Neural progenitor cell (in vitro differentiated cells): ENCODE measurements at places on chromosomes 5 and 9.

DNA sequence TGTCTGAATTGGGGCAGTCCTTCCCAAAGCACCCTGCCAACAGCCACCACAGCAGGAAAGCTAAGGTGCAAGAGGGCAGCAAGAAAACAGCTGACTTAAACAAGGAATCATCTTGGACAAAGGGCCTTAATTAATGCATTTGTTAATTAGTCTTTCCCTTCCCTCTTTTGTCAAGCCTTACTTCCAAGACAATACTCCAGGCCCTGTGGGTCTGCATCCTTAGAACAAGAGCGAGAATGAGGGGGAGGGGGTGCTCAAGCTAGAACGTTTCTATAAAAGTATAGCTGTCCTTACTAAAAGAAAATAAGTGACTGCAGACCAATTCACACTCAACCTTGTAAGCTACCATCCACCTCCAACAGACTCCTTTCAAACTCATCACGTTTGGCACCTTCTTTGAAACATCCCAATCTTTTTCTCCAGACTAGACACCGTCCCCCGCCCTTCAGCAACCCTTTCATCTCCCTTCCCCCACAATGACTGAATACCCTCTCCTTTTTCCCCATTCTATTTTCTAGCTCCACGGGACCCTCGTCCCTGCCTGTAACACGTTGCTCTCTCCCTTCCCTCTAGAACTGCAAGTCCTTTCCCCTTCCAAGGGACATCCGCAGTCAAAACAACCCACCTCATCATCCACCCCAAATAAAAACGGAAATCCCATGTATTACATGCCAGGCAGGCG, 85.7 kb upstream of the RNF38 start:
- DNase-seq, result peak; percentile 68

DNA sequence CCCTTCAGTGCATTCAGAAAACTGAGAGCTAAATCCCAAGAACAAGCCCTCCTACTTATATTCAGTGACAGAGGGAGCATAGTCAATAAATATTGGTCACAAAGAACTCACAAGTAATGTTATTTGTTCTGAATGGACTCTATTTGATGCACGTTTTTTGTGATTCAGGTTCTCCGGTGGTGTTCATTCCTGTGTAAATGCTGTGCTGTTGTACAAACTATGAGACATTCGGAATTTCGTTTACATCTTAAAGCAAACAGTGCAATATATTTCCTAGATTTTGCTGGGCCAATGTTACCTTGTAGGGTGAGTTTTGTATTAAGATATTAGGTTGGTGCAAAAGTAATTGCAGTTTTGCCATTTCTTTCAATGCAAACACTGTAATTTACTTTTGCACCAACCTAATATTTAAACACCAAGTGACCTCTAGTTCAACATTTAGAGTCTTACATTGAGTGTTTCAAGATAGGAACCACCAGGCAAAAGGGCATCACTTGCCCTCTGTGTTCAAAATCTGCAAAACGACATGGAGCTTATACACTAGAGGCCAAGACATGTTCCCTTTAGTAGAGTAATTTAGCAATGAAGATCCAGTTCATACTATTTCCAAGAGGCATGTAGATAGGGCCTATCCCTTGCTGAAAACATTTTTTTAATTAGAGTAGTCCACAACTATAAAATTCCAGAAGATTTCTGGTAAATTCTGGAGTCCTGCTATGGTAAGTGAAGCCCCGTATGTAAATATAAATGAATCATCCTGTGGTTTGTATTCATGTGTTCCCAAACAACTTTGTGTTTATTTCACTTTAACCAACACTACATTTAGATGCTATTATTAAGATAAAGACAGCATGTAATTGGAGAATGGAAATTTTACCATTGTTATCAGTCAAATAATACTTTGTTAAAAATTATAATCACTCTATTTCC, 444.0 kb upstream of the PTGER4 start:
- no peak for DNase-seq

- peak; percentile 18 for DNase-seq
Measured at GRCh38 chr5:31218978-31219377, 25.5 kb downstream of the CDH6 start.

DNA sequence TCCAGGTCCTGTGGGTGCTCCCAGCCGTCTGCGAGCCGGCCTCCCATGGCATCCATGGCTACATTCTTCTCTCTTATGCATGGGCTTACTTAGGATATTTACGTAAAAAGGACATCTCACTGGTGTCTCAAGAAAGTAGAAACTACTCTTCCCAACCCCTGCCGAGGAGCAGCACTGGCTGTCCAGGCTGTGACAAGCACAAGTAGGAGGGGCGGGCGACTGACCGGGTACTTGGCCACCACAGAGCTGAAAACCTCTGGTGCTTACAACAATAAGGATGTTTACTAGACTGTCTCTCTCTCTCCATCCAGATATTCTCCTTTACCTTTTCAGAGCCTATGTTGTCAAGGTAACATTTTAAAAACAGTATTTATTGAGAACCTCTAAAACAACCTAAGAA, 56.3 kb upstream of the TBC1D9B start:
- DNase-seq, result no peak

DNA sequence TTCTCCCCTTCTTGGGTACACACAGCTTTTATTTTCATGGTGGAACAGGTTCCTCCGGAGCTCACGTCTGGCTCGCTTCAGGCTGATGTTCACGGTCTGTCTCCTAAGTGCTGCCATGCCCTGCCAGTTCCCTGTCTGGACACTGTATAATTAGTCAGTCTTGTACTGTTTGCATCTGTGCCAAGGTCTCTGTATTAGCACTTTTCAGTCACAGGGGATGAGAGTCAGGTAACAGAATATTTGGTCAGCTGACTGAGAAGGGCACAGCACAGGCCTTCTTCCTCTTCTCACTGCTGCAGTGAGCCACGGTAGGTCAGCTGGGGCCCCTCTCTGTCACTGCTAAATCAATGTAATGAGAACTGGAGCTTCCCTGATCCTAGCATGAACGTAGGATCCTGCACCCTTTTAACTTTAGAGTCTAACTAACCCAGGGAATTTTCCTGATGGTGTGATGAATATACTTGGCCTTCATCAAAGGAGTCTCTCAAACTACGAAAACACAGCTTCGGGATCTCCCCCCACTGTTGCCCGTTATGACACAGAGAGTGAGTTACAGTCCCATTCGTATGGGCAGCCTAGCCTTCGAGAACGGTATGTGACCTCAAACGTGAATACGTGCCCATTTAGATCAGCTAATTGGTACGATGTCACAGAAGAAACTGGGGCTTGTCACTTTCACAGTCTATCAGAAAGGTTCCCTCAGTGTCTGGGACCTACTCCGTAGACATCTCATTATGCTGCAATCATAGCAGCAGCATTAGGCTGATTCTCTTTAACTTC, 354.1 kb upstream of the RFX3 start:
- no peak for DNase-seq

DNA sequence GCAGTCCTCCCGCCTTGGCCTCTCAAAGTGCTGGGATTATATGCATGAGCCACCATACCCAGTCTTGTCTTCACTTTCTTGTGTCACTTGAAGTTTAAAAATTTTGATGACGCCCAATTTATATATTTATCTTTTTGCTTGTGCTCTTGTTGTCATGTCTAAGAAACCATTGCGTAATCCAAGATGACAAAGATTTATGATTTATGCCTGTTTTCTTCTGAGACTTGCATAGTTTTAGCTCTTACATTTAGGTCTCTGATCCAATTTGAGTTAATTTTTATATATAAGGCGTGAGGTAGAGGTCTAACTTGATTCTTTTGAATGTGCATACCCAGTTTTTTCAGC, 18.6 kb downstream of the ANKHD1 start:
- no peak for DNase-seq

GRCh38 chr5:34496701-34497469, 159.2 kb upstream of the RAI14 start:
- DNase-seq, result no peak

DNA sequence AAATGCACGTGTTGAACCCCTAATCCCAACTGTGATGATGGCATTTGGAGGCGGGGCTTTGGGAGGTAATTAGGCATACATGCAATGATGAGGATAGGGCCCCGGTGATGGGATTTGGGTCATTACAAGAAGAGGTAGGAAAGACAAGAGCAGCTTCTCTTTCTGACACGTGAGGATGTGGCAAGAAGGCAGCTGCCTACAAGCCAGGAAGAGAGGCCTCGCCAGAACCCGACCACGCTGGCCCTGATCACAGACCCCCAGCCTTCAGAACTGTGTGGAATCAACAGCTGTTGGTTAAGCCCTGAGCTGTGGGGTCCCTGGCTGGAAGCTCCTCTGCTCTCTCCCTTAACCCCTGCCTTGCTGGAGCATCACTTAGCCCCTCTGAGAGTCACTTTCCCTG, 57.5 kb downstream of the COL23A1 start:
- no peak for DNase-seq

GRCh38 chr5:55708732-55709131, 3.4 kb downstream of the SLC38A9 start:
- DNase-seq, result no peak

GRCh38 chr9:35718721-35719511, 13.1 kb downstream of the TLN1 start:
- DNase-seq, result no peak

DNA sequence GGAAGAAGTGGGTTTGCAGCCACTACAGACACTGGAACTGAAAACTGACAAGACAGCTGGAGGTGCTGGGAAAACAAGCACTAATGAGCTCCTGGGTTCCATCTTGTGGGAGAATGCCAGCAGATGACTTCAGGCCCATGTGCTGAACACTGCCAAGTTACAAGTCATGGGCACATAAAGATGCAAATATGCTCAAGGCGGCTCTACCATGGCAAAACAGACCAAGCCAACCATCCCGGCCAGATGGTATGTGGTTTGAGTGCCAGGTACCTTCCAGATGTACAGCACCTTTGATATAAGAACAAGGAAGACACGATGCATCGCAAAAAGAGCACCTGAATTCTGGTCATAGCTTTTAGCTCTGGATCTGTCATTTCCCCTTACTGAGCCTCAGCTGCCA, 19.9 kb downstream of the TNFSF8 start:
- DNase-seq, result no peak

- DNase-seq, result no peak
Measured at GRCh38 chr9:92324431-92324830, 719 bp downstream of the NOL8 start.

DNA sequence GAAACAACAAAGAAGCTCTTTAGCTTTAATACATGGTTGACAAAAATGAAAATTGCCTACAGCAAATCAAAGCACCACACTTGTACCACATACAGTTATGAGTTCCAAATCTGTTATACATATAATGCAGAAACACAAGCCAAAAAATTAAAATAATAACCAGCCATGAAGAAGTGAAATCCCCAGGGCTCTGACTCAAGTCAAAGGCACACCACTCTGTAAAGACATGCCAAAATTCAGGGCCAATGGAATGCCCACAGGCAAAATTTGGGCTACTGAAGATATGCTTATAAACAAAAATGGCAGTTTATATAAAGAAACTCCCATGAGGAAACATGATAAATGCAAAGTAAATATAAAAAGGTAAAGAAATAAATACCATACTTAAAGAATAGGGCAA, 29.0 kb downstream of the THBS4 start:
- DNase-seq, result no peak

DNA sequence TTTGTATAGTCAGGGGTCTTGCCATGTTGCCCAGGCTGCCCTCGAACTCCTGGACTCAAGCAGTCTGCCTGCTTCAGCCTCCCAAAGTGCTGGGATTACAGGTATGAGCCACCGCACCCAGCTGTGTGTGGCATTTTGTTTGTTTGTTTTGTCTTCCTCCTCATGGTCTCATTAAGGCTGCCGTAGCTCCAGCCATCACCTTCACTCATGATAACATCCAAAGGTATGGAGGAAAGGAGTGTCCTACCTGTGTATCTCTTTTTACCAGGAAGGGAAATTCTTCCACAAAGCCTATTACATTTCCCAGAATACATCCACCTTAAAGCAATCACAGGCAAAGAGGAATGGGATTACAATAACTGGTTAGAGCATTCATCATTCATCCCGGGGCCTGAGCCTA, 27.2 kb downstream of the LSM11 start:
- no peak for DNase-seq

GRCh38 chr5:135551593-135552447, 16.1 kb upstream of the NEUROG1 start:
- DNase-seq, result peak; percentile 80

DNA sequence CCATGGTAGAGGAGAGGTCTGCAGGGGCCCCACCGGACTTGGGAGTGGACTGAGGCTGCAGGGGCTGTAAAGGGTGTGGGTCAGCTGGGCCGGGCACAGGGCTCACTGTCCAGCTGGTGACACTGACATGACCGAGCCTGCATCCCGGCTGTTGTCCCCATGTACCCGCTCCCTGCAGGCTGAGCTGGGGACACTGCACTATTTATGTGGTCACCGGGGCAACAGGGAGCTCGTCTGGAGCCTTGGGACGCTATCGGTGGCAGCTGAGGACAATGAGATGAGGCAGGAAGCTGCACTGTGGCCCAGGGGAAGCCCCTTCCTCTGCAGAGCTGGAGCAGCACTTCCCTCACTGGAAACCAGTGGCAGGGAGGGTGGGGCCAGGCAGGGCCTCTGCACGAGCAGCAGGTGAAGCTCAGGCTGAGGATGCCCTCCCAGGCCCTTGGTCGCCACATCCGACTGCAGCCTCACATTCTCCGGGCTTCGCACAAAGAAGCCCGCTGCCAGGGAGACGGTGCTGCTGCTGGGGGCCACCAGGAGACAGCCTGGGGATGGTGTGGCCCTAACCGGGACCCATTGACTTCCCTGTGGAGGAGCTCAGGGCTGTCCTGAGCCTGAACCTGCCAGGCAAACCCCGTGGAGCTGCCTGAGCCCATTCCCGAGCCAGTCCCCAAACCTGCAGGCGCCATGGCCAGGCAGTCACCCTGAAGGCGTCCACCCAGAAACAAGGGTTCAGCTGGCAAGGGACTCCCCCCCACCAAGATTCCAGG, 26.4 kb downstream of the ZDHHC11B start:
- peak; percentile 81 for DNase-seq

- no peak for DNase-seq
Measured at GRCh38 chr9:122536134-122536533, 9.0 kb upstream of the OR1N1 start.

GRCh38 chr5:176410486-176411180, 5.7 kb downstream of the CLTB start:
- DNase-seq, result no peak

DNA sequence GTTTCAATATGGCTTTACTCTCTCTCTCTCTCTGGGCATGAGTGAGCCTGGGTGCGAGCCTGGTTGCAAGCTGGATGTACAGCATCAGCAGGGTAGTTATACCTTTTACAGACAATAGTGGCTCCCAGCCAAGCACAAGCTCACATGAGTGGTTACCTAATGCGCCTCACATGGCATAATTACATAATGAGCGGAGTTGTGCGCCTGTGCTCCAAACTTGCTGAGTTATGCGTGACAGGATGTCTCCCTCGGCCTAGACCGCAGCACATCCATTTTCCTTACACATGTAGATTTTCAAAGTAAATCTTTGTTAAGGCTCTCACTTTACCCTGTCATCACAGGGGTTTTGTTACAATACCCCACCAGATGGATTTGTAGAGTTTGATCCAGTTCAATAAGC, 233.5 kb upstream of the WWC1 start:
- peak; percentile 40 for DNase-seq
